ENCODE measurements at places on chromosomes 16 and 17. TPM values are rescaled to one million over a fixed set of nuclear protein-coding genes. Genes with fewer than 3 reads are reported as not detected.
A peak's percentile ranks its signal among the peaks of the same experiment; 100 is the strongest.

ACSM3 gene
- total RNA-seq = 1.6 TPM

TMEM235 gene
- total RNA-seq = not detected

- H3K27me3 ChIP-seq = no peaks in the 10 kb centered on the region
- DNase-seq = no peak
- H3K27ac ChIP-seq = no peak overlapping the region
- no peaks in the 10 kb centered on the region for H3K36me3 ChIP-seq
These were observed 429 bp downstream of the OR2C1 start for GRCh38 chr16:3356118-3356517.

DNA sequence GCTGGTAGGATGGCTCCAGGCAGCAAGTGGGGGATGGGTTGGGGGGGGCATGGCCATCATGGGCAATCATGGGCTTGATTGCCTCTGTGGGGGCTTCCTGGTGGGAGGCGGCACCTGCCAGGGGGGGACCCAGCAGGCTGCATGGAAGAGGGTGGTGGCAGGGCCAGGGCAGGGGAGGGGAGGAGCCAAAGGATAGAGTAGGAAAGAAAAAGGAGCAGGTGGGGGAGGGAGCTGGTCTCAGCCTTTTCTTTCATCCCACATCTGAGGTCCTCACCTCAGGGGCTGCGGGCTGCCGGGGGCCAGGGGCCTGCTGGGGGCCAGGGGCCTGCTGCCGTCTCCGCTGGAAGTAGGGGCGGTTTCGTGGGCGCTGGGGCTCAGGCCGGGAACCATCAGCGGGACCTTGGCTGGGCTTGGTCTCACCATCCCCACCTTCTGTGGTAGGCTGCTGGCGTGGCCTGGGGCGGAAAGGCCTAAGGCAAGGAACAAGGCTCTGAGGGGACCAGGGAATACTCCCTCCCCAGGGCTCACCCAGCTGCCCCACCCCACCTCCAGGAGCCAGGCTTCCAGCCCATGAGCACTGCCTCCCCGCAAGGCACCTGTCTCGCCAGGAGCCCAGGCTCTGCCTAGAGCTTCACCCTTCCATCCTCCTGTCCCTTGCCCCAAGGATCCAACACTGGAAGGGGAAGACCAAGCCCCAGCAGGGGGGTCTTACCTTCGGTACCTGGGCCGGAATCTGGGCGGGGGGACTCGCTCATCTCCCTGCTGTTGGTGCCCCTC, 5.0 kb downstream of the YBX2 start:
- no peaks in the 10 kb centered on the region for H3K36me3 ChIP-seq
- DNase-seq = no peak
- no peak overlapping the region for H3K27ac ChIP-seq
- no peak overlapping the region for H3K4me3 ChIP-seq
- H3K27me3 ChIP-seq = no peaks in the 10 kb centered on the region
- H3K4me1 ChIP-seq = peaks cover 18% of the 10 kb centered on the region

DNA sequence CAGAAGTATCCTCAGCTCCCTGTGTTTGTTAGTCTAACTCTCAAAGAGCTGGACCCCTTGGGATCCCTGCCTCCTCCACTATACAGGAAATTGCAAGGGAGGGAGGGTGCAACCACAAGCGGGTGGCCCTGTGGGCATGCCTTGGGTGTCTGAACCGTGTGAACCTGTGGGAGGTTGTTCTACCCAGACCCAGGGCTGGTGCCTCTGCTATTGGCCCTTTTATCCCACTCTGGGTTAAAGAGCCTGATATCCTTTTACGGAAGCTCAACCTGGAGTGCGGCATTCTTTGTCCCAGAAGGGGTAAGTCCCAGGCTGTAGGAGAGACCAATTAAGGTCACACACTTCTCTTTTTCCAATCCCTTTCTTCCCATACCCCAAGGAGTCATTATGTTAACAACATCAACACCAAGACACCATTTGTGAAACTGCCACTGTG, 53.4 kb downstream of the ARSG start:
- H3K36me3 ChIP-seq = no peaks in the 10 kb centered on the region
- H3K27me3 ChIP-seq = no peaks in the 10 kb centered on the region
- no peak overlapping the region for H3K27ac ChIP-seq
- DNase-seq = no peak
- no peak overlapping the region for H3K4me3 ChIP-seq

GRCh38 chr17:49022391-49022941, 25.3 kb downstream of the IGF2BP1 start:
- H3K27ac ChIP-seq = no peak overlapping the region
- H3K27me3 ChIP-seq = no peaks in the 10 kb centered on the region
- H3K4me3 ChIP-seq = no peak overlapping the region
- H3K36me3 ChIP-seq = no peaks in the 10 kb centered on the region
- DNase-seq = peak; percentile 57
- H3K4me1 ChIP-seq = peaks cover 13% of the 10 kb centered on the region

PAGR1 gene
- 59.8 TPM for total RNA-seq

DNA sequence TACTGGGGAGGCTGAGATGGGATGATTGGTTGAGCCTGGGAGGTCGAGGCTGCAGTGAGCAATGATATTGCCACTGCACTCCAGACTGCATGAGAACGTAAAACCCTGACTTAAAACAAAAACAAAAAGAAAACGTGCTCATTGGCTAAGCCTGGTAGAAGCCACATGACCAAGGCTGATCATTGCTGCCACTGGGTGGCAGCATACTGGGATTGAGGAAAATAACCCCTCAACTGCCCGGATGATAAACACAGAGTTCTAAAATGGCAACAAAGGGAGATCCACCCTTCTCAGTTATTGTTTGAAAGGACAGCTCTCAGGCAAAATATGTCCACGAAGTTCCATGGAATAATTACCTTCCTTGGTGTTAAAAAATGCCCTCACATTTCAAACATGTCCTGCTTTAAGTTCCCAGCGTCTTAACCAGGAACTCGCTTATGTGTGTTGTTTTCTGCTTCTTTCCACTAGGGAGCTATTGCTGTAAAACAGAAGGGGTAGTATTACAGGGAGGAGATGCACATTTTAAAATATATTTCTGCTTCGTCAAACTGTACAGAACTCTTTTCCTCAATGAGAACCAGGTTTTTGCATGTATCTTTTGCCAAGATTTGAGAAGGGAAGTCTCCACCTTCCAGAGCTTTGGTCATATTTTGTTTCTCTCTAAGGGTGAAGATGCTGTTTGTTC, 675.3 kb downstream of the MAF start:
- no peaks in the 10 kb centered on the region for H3K36me3 ChIP-seq
- no peak overlapping the region for H3K4me3 ChIP-seq
- H3K27me3 ChIP-seq = no peaks in the 10 kb centered on the region
- no peak overlapping the region for H3K27ac ChIP-seq
- no peaks in the 10 kb centered on the region for H3K4me1 ChIP-seq

GRCh38 chr17:40848583-40849235, 18.3 kb downstream of the KRT12 start:
- no peak overlapping the region for H3K27ac ChIP-seq
- DNase-seq = no peak
- H3K4me1 ChIP-seq = no peaks in the 10 kb centered on the region
- no peaks in the 10 kb centered on the region for H3K27me3 ChIP-seq

DNA sequence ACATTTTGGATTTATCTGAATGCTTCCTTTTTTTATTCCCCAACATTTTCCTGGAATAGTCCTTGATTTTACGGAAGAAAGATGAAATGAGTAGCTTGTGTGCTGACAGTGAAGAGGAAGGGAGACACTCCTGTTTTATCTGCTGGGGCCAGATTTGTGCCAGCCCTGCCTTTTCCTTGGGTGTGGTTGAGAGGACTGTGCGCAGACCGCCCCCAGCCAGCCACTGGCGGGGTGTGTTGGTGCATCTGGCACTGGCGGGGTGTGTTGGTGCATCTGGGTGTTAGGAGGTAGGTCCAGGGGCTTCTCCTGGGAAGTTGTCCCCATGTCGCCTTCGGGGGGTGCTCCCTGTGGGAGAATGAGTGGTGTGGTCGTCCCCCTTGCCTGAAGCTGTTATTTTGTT, 39.5 kb downstream of the RAP1GAP2 start:
- no peaks in the 10 kb centered on the region for H3K4me1 ChIP-seq
- no peak overlapping the region for H3K4me3 ChIP-seq
- H3K27me3 ChIP-seq = no peaks in the 10 kb centered on the region
- no peak for DNase-seq

- no peaks in the 10 kb centered on the region for H3K36me3 ChIP-seq
- peaks cover 3% of the 10 kb centered on the region for H3K4me1 ChIP-seq
These were observed 62.8 kb downstream of the GRB7 start for GRCh38 chr17:39800540-39800939.

KCNJ12 gene
- total RNA-seq = 2.7 TPM

Measured in thyroid gland (tissue), 4 donors.